ENCODE measurements at places on chromosomes 6 and 20.

DNA sequence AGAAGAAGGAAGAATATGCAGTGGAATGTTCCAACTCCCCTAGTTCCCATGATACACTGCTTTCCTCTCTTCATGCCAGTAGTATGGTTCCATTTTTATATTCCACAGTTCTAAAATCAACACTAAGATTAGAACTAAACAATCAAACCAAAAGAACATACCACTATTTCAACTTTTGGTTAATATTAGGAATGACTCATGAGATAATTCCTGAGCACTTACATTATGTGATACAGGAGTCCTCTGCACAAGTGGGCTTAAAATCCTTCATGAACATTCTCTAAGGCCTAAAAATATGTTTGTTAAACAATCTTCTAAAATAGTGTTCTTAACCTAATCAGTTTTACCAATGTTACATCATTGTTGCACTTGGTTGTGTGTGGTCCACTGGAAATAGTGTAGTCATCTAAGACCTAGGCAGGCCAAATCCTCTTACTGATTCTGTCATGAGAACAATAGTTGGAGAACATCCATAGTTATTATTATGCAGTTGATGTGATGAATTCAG lies 30.3 kb upstream of the RCAN2 start:
- DNase-seq, result no peak

DNA sequence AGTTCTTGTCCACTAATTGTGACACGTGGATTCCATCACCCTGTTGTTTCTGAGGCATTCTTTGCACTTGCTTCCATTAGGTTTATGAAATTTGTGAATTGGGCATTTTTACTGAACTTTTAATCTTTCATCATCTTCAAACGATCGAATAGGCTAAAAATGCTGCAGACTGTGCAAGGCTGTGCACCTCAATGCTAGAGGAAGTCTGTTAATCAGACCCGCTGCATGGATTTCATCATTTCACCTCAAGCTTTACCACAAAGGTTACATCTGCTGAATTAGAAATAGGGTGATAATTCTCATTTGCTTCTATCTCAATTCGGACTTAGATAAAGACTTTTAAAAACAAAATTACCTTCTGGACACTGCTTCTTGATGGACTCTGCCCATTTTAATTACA lies 27.8 kb upstream of the F13A1 start:
- no peak for DNase-seq

DNA sequence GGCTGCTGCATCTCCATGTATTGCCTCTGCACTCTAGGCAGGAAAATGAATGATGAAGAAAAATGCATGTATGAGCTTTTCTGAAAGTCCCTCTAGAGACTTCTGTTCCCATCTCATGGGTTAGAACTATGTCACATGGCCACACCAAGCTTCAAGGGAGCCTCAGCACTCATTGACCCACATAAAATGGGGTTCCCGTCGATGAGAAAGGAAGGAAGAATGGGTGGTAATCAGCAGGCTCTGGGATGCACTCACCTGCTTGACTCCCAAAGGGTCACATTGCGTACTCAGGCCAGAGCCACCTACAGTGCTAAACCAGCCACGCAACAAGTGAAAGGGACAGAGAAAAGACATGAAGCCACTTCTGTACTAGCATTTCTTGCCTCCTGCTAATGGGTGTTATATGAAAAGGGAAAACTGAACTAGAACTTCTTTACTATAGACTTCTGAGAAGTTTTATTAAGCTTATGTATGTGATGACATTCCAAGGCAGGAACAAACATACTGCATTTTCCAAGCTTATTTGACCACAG lies 95.8 kb upstream of the GCM1 start:
- no peak for DNase-seq

- no peak for DNase-seq
Observed at GRCh38 chr6:4125933-4126864, 9.2 kb downstream of the ECI2 start.

- DNase-seq, result peak; percentile 65
Observed at GRCh38 chr20:37243076-37243936, 18.3 kb downstream of the GHRH start.

- no peak for DNase-seq
Observed at GRCh38 chr6:100479179-100480035, 14.7 kb upstream of the SIM1 start.

GRCh38 chr20:10735195-10735949 lies 61.6 kb upstream of the JAG1 start:
- DNase-seq, result no peak

DNA sequence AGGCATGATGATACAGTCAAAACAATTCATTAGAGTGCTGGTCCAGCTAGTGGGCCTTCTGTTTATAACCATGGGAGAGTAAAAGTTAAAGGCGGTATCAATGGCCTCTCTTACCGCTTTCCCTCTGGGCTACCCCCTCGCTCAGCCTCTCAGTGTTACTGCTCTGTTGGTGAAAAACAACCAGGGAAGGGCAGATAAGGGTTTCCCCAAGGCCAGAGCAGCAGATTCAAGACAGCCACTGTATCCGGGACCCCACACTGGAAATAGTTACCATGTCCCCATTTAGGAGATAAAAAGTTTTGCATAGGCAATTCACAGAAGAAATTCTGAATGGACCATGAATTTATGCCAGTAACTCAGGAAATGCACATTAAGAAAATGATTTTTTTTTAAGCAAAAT lies 13.4 kb downstream of the SCGN start:
- no peak for DNase-seq

GRCh38 chr6:39263303-39264037 lies 34.2 kb upstream of the KCNK5 start:
- DNase-seq, result no peak

DNA sequence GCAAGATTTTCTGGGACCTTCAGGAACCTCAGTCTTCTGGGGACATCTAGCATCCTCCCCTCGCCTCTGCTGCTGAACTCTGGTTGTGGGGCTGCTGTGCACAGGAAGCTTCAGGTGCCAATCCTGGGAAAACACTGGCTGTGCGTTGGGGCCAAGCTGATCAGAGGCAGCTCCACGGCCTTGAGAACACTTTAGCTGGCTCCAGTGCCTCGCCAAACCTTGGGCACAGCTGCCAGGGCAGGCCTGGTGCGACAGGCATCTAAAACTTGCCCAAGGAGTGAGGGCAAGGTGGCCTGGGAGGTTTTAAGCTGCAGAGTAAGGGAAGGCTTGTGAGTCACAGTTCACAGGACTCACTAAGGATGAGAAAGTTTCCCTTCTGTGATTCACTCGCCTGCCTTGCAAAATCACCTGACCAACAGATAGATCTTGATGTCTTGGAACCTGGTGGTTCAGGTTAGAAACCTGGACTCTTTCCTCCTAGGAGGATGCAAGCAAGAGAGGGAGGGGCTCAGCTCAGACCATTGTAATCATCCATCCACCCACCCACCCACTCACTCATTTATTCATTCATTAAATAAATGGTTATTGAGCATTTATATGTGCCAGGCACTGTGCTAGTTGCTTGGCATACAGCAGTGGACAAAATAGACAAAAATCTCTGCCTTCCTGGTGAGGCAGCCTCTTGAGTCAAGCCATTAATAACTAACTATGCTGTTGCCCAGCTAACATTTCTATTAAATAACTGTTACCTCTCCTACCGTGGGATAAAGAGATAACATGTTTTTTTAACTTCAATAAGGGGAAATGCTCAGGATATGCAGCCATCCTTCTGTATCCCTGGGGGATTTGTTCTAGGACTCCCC lies 2.5 kb upstream of the SPATS1 start:
- DNase-seq, result no peak

Measured in H9 (cell line).